ENCODE measurements at places on chromosomes 7 and 10.

GRCh38 chr10:94983555-94983954, 45.1 kb downstream of the CYP2C9 start:
- DNase-seq: no peak

DNA sequence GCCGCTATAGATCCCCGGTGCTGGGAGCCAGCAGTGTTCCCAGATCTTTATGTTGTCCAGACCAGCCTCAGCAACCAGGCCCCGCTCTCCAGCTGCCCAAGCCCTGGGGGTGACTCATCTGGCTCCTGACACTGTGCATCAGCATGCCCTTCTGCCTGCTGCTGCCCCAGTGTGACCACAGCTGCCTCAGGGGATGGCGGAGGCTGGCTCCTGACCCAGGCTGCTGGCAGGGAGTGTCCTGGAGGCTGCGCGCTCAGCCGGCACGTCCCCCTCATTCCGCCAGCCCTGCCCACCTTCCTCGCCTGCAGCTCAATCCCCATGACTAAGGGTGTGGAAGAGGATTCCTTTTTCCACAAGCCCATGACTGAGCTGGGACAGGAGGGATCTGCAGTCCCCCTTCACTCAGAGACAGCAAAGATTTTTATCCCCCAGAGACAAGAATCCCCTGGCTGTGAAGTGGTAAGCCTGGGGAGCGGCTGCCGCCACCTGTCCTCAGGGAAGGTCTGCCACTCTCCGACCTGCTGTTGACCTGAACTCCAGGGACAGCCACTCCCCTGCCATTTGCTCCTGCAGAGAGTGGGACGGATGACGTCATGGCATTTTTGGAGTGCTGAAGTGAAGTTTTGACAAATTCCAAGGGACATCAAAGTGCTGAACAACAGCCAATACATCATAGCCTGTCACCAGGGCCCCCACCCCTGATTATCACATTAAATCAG, 182.8 kb upstream of the BMPER start:
- no peak for DNase-seq

DNA sequence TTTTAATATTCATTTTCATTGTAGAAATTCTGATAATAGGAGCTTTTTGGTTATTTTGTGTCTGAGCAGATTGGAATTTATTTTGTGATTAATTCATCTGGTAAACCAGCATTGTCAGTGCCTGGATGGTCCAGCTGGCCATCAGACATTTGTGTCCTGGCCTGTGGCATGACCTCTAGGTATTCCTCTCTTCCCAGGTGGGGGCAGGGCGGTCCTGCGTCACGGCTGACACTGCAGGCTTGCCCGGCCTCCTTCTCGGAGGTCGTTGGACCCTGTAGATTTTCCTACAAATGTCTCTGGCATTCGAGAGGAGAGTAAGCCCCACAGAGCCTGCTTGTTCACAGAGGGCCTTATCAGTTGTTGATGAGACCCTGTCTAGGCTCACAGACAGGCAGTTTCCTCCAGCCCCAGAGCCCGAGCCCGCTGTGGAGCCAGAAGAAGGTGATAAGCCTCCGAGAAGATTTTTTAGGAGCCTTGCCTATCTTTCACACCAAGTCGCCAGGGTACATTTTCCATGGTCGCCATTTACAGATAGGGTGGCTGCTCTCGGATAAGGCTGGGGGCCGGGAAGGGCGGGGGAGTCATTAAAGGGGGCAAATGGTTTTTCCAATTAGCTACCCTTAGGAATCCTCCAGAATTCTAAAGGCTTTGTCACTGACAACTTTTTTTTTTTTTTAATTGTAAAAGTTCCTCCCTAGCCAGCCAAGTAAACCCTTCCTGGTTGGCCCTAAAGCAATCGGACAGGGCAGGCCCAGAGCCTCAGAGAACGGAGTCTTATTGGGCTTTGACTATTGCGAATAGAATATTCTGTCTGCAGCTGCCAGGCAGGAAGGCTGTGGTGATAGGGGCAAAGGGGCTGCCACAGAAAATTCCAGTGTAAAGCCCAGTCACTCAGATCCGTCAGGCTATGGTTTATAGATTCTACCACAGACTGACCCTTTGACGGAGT, 78.1 kb upstream of the TBX20 start:
- no peak for DNase-seq

DNA sequence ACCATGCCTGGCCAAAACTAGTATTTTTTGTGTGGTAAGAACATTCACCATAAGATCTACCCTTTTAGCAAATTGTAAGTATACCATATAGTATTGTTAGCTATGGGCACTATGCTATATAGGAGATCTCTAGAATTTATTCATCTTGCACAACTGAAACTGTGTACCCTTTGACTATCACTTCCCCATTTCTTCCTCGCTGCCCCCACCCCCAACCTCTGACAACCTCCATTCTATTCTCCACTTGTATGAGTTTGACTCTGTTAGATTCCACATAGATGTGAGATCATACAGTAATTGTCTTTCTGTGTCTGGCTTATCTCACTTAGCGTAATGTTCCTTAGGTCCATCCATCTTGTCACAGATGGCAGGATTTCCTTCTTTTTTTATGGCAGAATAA, 3.6 kb downstream of the CASP7 start:
- no peak for DNase-seq

DNA sequence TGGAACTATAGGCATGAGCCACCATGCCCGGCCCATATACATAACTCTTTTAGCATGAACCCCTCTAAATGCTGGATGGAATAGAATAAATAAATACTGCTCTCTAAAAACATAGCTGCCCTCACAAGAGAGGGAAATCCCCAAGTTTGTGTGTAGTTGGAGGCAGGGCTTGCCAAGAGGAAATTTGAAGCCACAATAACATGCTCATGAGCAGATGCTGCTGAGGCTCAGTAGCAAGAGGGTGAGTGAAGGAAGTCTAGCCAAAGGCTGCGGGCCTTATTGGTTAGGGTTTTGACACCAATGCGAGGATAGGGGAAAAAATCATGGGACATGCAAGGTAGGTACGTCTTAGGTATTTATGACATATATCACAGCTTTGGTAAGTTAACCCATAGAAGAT, 17.3 kb downstream of the TPK1 start:
- DNase-seq: no peak

- peak; percentile 31 for DNase-seq
Observed at GRCh38 chr7:66894463-66895080, 26.5 kb upstream of the TMEM248 start.

DNA sequence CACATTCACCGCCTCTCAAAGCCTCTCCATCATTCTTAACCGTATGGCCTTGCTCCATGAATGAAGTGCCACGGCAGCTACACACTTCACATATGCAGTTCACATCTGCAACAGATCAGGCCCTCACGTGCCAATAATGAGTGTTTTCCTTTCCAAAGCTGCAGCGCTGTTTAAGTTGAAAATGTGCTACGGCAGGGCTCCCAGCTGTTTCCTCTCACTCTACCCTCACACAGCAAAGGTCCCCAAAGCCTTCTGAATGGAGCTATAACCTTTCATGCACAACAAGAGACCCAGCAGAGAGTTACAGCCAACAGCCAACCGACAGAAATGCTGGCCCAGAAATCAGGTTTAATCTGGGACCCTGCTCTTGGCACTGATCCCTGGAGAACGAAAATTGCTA, 236.1 kb downstream of the ELMO1 start:
- DNase-seq: no peak

- DNase-seq: no peak
Observed at GRCh38 chr7:41603985-41604384, 98.9 kb downstream of the INHBA start.

- no peak for DNase-seq
Observed at GRCh38 chr10:9219860-9220259, 1165.4 kb downstream of the GATA3 start.

DNA sequence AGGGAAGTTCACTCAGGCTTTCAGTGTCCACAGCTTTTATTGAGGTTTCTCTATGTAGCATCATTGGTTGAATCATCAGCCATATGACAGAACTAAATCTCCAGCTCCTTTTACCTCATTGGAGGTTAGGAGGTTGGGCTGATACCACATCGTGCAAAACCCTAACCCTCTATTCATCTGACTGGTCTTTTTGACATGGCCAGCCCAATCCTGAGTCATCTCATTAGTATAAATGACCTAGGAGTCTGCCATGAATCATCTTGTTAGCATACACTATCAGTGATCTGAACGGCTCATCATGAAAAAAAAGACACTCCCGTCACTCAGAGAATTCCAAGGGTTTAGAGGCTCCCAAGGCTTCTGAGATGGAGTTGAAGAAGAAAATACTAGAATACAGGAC, 669.8 kb upstream of the POT1 start:
- DNase-seq: no peak

DNA sequence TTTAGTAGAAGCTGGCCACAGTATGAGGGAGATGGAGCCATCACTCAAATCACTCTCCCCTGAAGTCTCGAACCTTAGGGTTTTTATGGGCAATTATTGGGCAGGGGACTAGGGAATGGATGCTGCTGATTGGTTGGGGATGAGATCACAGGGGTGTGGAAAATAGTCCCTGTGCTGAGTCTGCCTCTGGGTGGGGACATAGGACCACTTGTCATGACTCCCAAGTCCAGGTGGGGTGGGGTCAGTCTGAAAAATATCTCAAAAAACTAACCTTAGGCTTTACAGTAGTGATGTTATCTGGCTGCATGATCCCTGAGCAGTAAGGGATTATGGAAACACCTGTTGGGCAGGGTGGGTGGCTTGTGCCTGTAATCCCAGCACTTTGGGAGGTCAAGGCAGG, 98.6 kb downstream of the XRCC2 start:
- DNase-seq: no peak

GRCh38 chr7:96320442-96320841, 1.5 kb downstream of the SLC25A13 start:
- no peak for DNase-seq

DNA sequence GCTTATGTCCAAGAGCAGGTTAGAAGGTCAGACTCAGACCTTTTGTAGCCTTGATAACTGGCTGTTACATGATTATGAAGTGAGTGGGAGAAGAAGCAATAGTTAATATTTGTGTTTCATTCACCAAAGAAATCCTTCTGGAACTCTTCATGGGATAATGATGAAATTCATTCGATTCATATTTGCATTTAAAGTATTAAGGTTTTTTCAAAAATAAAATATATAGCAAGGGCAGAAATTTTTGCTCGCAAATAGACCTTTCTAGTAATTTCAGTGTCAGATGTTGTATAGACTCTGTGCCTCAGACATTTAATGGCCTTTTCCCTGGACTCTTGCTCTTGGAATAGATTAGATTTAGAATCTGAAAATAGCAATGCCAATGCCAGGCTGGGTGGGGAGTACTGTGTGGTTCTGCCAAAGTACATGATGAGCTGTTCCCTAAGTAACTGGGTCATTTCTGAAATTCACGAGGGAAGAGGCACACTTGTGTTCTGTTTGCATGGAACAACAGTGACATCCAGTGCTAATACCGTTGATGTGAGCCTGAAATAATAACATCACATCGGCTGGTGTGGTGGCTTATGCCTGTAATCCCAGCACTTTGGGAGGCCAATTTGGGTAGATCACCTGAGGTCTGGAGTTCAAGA, 119.2 kb downstream of the MBL2 start:
- DNase-seq: no peak

DNA sequence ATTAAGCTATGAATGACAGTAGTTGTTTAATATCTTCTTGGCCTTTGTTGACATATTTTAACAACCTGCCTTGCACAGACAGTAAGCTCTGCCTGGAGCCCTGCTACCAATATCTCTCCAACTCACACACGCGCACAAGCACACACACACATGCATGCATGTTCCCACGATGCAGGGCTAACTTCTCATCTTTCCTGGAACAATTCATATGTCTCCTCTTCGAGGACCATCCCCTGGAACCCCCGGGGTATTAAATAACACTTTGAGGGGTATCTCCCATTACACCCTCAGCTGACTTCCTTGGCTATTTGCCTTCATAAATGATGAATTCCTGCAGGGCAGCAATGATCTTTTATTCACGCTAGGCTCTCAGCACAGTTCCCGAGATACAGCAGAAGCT, 258.0 kb downstream of the TRIL start:
- DNase-seq: no peak

DNA sequence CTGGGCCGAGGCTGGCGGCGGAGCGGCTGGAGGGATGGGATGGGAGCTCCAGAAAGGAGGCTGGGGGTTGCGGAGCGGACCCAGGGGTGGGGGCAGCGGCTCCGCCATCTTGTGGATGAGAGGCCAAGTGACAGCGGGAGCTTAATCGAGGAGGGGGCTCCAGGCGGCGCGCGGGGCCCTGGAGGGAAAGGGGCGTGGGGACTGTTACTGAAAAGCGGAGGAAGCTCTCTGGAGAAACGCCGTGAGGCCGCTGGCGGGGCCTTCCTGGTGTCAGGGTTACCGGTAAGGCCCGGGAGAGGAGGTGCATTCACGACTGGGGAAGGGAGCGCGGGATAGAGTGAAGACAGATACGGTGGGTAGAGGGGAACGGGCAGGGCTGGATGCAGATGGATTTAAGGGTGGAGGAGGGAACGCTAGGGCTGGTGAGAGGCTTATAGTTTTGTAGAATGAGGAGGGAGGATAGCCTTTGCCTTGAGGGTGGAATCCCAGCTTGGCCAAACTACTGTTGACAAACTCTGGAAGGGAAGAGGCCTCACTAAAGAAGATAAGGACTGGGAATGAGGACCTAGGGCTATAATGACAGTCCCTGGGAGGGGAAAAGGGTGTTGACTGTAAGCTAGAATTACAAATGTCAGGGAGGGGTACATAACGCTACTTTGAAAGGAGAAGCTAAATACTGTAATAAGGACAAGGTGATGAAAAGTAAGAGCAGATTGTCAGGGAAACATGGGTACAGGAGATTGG, 535 bp downstream of the BTRC start:
- DNase-seq: no peak

DNA sequence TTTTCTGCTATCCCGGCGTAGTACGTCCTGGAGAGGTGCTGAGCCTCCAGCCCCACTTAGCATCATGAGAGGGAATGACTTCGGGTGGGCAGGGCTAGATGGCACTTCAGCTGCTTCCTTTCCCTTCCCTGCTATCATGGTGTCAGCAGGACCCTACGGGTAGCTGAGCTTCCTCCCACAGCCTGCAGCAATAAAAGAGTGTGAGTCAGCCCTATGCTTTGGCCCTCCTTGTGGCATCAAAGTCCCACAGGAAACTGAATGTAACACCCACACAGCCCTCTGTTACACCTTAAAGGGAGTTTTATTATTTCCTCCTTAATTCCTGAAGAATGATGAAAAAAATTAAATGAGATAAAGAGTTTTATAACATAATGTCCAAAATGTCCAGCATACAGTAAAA, 458.1 kb downstream of the RPS24 start:
- no peak for DNase-seq

- DNase-seq: peak; percentile 27
Observed at GRCh38 chr10:44959247-44960087, at the start of gene RASSF4. TSS of gene RASSF4 (plus strand) at chr10:44959802. CDS start at chr10:44970203, 10,401 bp downstream.

Data from astrocyte of the cerebellum (primary cell).